ENCODE measurements at places on chromosomes 1 and 21.

GRCh38 chr1:221937155-221937953, 195.5 kb upstream of the DUSP10 start:
- DNase-seq, result no peak

- peak; percentile 79 for DNase-seq
These were observed 977 bp downstream of the LCA5L start for GRCh38 chr21:39444421-39445180.

DNA sequence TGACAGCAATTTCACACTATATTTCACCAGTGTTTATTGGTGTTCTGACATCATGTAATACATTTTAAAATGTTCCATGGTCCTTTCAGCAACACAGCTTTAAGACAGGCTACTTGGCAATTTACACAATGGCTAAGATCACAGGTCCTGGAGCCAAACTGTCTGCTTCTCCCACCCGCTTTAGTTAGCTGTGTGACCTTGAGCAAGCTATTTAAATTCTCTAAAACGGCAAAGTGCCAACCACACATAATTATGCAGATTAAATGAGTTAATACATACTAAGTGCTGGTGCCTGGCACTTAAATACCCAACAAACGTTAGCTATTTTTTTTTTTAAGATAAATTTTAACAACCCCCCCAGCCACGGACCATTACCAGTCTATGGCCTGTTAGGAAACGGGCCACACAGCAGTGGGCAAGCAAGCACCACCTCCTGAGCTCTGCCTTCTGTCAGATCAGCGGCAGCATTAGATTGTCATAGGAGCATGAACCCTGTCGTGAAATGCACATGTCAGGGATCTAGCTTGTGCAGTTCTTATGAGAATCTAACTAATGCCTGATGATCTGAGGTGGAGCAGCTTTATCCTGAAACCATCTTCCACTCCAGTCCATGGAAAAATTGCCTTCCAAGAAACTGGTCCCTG, 26.9 kb downstream of the SOD1 start:
- DNase-seq, result no peak

DNA sequence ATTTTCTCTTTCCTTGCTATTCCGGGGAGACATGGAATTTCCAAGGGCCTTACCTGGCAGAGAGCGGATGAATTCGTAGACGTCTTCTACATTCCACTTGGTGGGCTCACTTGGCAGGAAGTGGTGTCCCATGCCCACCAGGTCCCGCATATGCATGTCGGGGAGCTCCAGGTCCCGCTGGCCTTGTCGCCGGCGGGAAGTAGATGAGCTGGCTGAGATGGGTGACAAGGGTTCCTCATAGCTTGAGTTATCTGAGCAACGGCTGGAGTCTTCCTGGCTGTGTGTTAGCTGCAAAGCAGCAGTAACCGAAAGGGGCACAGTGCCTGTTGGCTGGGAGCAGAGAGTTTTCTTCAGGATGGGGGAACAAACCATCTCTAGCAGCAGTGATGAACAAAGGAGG, 7.9 kb upstream of the A3GALT2 start:
- no peak for DNase-seq

DNA sequence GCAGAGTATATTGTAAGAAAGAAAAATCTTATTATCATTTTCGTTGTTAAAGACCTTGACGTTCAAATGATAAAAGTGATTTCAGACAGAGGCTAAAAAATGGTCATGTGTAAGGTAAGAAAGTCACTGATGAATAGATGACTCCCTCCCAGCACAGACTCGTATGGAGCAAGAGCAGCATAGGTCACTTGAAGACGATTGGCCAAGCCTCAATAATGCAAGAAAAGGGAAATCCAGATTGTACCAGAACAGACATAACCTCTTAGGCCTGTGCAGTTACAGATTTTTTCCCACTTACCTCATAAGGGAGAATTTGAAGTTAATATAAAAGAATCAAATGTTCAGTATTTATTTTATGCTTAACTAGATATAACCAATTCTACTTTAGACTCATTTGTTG, 16.3 kb upstream of the OLFML2B start:
- DNase-seq, result no peak

DNA sequence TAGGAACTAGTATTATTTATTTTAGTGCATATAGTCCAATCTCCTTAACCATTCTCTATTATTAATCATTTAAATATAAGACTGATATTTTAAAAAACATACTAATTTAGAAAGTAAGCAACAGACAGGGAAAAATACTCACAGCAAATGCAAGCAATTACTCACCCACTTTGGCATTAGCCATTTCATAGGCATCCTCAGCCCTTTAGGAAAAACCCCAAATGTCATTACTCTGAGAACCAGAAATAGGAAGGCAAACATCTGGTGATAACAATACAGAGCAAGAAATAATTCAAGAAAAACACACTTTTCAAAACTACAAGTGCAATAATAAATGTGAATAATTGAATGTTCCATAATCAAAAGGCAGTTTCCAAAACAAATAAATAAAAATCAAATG, 545.1 kb downstream of the PLPP3 start:
- DNase-seq, result peak; percentile 75

GRCh38 chr1:227898502-227899140, 49.1 kb downstream of the WNT9A start:
- no peak for DNase-seq

DNA sequence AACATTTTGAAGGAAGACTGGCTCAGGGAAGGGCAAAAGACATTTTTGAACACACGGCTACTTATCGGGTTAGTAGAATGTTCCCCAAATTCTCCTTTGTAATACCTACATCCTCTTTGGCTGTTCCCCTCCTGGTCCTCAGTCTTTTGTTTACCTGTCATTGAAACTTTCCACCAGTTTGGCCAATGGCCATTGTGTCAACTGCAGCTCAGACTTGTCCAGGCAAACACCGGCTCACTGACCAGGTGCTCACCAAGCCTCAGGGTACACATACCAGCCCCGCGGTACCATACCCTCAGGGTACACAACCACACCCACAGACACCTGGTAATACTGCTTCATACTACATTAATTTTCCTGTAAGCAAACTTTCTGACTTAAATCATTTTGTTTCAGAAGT, 84.8 kb upstream of the ZNF648 start:
- no peak for DNase-seq

GRCh38 chr1:110106013-110106941, 6.0 kb upstream of the UBL4B start:
- DNase-seq, result peak; percentile 63

- no peak for DNase-seq
These were observed 147.7 kb downstream of the SYT2 start for GRCh38 chr1:202562444-202563060.

DNA sequence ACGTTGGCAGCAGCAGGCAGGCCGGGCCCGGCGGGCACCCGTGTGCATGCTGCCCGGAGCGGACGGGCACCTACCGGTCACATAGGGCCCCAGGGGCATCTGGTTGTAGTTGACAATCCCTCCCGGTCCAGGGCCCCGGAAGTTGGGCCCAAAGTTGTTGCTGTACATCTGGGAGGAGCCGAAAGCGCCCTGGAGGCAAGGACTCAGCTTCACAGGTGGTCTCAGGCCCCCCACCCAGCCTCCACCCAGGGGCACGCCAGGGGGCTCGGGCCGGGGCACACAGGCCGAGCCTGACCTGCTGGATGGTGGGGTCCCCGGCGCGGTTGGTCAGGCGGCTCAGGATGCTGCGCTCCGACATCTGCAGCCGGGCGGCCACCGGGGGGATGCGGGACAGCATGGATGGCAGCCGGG, 60.6 kb downstream of the KCNAB2 start:
- no peak for DNase-seq

DNA sequence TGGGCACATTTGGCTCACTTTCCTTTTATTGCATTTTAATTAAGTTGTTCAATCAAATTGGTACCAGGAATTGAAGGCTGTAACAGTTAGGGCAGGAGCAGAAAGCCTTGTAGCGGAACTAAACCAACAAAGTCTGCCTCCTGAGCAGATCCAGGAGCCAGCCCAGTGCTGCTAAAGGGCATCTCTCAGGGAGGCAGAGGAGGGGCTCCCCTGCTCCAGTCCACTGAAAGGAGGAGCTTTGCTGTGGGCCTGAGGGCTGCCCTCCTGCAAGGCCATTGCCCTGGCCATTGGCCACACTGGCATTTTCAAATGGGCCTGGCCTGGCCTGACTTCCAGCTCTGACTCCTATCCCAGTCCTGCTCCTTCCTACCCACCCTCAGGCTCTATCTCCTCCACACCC, 3.7 kb upstream of the TRABD2B start:
- DNase-seq, result no peak

DNA sequence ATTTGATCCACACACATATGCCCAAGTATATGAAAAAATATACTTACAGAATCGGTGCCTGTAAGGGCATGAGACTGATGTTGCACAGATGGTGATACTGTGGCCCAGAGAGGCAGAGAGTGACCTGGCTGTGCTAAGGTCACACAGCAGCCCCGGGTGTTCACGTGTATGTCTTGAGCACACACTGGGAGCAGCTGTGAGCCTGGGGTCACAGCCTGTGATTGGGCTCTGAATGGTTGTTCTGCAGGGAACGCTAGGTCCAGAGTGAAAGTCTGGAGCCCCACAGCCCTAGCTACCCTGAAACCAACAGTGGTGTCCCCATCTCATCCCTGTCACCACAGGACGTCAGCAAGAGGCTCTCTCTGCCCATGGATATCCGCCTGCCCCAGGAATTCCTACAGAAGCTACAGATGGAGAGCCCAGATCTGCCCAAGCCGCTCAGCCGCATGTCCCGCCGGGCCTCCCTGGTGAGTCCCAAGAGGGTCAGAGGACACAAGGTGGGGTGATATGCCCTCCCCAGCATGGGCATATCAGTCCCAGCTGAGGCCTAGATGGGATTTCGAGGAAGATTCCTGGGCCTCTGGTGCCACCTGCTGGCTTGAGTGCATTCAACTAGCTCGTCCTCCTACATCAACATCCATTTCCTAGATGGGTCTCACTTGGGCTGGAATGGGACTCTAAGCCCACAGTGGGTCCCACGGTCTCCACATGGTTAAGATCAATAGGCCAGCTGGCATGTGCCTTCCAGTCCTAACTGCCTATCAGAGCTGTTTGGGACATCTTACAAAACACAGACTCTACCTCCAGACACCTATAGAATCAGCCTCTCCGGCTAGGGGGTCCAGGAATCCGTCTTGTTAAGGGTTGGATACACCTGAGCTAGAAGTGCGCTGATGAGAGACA, 19.7 kb downstream of the CDK18 start:
- DNase-seq, result peak; percentile 66

DNA sequence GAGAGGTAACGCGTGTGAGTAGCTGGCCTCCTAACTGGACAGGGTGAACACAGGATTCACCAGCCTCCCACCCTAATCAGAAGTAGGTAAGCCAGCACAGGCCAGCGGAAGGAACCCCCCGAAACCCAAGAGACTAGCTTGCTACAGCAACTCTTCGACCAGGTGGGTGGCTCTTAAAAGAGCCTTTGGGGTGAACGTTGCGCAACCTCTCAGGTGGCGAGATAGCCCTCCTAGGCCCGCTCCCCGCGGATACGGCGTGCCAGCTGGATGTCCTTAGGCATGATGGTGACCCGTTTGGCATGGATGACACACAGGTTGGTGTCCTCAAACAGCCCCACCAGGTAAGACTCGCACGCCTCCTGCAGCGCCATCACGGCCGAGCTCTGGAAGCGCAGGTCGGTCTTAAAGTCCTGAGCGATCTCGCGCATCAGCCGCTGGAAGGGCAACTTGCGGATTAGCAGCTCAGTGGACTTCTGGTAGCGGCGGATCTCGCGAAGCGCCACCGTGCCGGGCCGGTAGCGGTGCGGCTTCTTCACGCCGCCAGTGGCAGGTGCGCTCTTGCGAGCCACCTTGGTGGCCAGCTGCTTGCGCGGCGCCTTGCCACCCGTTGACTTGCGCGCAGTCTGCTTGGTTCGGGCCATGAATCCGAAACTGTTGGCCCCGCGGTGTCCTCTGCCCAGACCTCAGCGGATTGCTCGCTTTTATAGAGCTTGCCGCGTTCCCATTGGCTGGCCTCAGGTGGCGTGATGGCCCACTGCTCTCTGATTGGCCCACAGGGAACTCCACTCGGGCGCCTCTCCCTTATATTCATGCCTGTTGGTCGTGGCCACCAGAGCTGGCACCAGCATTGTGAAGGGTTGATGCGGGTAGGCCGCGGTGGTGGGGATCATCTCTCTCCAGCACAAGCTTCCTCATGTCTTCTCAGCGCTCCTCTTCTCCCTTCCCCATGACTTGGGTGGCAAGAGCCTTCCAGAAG, 8.3 kb upstream of the TRIM17 start:
- no peak for DNase-seq

DNA sequence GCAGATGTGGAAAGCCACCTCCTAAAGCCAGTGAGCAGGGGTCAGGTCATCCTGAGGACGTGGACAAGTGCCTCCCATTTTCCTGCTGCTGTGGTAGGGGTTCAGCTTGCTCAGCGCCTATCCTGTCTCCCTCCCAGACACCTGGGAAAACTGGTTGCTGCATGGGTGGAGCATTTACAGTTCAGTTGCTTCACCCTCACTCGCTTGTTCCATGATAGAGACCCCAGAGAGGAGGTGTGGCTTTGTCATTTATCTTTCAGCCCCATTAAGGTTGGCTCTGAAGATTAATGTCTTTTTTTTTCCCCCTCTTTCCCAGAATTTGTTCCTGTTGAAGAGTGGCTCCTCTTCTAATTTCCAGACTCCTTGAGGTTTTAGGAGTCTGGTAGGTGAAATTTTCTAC, 9.2 kb downstream of the VANGL1 start:
- DNase-seq, result no peak

DNA sequence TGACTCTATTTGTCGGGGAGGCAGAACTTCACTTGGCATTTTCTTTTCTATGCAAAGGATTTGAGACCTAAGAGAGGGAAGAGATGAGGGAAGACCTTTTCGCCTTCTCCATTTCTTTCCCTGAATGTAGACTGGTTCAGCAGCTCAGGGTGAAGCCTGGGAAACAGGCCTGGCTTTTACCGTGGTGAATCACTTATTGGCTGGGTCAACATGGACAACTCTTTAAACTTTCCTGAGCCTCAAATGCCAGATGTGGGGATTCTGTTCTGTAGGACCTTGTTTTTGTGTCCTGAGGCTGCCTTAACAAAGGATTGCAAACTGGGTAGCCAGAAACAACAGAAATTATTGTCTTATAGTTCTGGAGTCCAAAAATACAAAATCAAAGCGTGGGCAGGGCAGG, 455.8 kb upstream of the VAMP3 start:
- no peak for DNase-seq

DNA sequence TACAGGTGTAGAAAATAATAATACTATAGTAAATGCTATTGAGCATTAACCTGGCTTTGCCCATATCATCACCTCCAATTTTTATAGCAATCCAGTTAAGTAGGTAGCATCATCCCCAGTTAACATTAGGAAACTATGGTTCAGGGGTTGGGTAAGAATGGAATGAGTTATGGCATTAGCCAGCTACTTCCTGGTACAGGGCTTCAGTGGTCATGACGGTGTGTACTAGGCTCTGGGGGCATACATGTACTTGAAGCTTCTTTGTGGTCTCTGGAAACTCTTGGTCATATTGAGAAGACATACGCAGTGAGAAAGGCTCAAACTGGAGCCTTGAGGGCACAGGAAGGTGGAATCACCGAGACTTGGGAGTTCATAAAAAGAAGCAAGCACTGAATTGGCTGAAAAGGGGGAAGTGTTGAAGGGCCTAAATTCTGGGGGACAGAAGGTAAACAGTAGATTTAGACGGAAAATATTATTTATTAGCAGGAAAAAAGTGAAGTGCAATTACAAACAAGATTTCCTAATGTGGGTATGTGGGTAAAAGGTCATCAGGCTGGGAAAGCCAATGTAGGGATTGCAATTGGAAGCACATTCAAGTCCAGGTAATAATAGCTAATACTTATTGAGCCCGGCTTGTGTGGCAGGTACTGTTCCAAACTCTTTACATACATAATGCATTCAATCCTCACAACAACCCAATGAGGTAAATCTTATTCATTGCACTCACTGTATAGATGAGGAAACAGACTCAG, 114.2 kb upstream of the ATP1A1 start:
- no peak for DNase-seq

- DNase-seq, result no peak
These were observed 382.1 kb upstream of the B3GALT2 start for GRCh38 chr1:193568512-193568911.

All from fibroblast of skin of back (primary cell).